Smooth muscle cell of trachea (primary cell): ENCODE measurements at places on chromosomes 12 and 14. TPM values are rescaled to one million over a fixed set of nuclear protein-coding genes. Genes with fewer than 3 reads are reported as not detected.

The ACADS gene
- total RNA-seq = 17.6 and 27.0 TPM in 2 replicates

The ABCC9 gene
- 8.7 and 12.6 TPM in 2 replicates for total RNA-seq

The CCDC175 gene
- not detected in 2 replicates for total RNA-seq

The SOAT2 gene
- not detected in 2 replicates for total RNA-seq

The ASB2 gene
- 0.50 and 1.2 TPM in 2 replicates for total RNA-seq

The TEAD4 gene
- total RNA-seq = 5.7 and 8.8 TPM in 2 replicates

The SIRT4 gene
- total RNA-seq = 1.8 and 1.9 TPM in 2 replicates

The NANOG gene
- under 0.01 TPM in 2 replicates for total RNA-seq

The CLEC14A gene
- 2.2 and 15.9 TPM in 2 replicates for total RNA-seq

The DHH gene
- total RNA-seq = under 0.01 and 0.17 TPM in 2 replicates

The TBX3 gene
- total RNA-seq = 55.9 and 57.5 TPM in 2 replicates

The NELL2 gene
- total RNA-seq = not detected in 2 replicates

The CCDC198 gene
- not detected in 2 replicates for total RNA-seq

The FSCB gene
- under 0.01 TPM in 1 of 2 replicates, not detected in the other for total RNA-seq

The LTBR gene
- 59.1 and 119 TPM in 2 replicates for total RNA-seq

The VDR gene
- 6.5 and 17.0 TPM in 2 replicates for total RNA-seq

The PRH2 gene
- not detected in 2 replicates for total RNA-seq

The METTL3 gene
- total RNA-seq = 57.6 and 60.4 TPM in 2 replicates

The CIROP gene
- total RNA-seq = 1.7 TPM in 2 replicates

The SDS gene
- not detected in 2 replicates for total RNA-seq

The ACOT2 gene
- total RNA-seq = 29.4 and 36.5 TPM in 2 replicates

The GZMH gene
- not detected in 2 replicates for total RNA-seq

The KRT7 gene
- total RNA-seq = 7.8 and 8.7 TPM in 2 replicates

The FGF23 gene
- total RNA-seq = not detected in 2 replicates

The TOMM20L gene
- not detected in 2 replicates for total RNA-seq

The INHBE gene
- total RNA-seq = 2.6 and 3.8 TPM in 2 replicates

The BEST3 gene
- not detected in 2 replicates for total RNA-seq

The MGAT4C gene
- not detected in 2 replicates for total RNA-seq

The TMPO gene
- 33.7 and 157 TPM in 2 replicates for total RNA-seq

The TRHDE gene
- 26.5 and 42.5 TPM in 2 replicates for total RNA-seq

The MMP19 gene
- total RNA-seq = 8.4 and 12.1 TPM in 2 replicates

The TEX52 gene
- total RNA-seq = not detected in 2 replicates

The NTF3 gene
- 0.50 TPM in 1 of 2 replicates, not detected in the other for total RNA-seq

The LRRK2 gene
- 12.1 and 15.3 TPM in 2 replicates for total RNA-seq

The TSPAN8 gene
- 0.15 TPM in 1 of 2 replicates, not detected in the other for total RNA-seq

The C12orf50 gene
- 0.17 TPM in 1 of 2 replicates, not detected in the other for total RNA-seq

The ALDH6A1 gene
- total RNA-seq = 58.0 and 62.0 TPM in 2 replicates

The PRPH gene
- total RNA-seq = 0.66 and 2.6 TPM in 2 replicates

The C3AR1 gene
- total RNA-seq = 0.15 TPM in 1 of 2 replicates, not detected in the other
